ENCODE measurements at places on chromosomes 3 and 15.

DNA sequence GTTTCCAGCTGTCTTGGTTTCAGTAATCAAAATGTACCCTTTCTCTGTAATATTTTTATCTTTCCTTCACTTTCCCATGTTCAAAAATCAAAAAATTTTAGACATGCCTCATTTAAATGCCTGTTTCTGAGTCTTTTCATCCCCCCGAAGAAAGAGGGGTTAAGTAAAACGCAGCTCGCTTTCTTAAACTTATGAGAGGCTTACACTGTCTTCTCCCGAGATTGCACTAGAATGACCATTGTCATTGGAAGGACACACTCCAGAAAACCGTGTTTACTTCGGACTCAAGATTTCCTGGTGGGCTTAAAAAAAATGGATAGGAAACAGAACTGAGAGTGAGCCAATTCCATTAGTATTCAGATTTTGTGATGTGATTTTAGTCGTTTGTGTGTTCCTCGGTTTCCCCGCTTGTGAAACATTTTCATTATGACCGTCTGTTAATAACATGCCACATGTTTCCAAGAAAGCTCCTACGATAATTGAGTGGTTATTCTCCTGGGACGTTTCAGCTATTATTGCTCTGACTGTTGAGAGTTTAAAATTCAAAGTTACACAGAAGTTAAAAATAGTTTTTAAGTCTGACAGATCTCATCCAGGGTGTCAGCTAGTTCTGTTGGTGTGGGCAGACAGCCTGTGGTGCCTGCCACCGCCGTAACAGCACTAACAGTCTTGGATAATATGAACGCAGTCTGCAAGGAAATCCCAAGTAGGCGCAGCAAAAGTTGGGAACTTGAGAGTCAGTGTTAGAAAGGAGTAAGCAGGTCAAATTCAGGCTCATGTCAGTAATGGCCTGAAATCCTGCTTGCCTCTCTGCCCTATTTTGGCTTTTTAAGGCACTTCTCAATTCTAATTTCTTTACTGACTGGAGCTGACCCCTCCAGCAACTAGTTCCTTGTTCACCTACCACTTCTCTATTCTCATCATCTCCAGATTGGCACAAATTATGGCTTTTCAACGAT lies 1.5 kb downstream of the CRYBG3 start:
- no peak for DNase-seq

DNA sequence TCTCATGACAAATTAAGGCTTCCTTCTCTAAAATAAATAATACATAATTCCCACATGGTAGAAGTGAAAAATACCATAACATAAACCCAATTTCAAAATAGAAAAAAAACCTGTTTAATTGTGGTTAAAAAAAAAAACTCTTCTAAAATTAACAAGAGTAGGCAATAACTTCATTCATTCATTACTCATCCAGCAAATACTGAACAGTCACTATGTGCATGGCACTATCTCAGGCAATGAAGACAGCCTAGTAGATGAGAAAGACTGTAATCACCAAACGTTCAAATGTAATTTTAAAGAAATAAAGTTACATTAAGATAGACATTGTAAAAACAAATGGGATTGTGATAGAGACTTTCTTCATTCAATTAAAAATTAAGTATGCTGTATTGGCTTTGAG lies 43.4 kb downstream of the TFDP2 start:
- DNase-seq: no peak

DNA sequence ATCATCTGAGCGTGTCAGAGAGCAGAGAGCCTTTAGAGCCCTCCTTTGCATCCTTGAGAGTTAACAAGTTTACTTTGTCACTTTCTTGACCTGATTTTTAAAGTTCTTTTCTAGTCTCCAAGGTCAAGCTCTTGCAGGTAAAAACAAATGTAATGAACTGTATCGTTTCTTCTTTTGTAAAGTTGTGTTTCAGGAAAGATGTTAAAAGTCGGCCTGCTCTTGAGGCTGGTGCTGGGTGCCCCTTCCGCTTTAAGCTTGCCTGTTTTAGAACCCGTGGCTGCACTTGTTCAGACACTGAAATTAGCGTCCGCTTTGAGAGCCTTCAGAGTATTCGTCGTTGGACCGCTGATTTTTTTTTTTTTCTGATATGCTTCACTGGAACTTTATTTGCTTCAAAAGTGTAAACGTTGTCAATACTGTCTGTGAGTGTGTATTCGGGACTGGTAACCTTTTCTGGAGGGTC lies 52.6 kb upstream of the ULK4 start:
- DNase-seq: peak; percentile 53

GRCh38 chr15:55528812-55529211 lies 20.8 kb upstream of the DNAAF4 start:
- DNase-seq: no peak

GRCh38 chr15:87626860-87627259 lies 629.7 kb downstream of the NTRK3 start:
- DNase-seq: no peak

- no peak for DNase-seq
Observed at GRCh38 chr3:97981886-97982285, 9.7 kb upstream of the RIOX2 start.

DNA sequence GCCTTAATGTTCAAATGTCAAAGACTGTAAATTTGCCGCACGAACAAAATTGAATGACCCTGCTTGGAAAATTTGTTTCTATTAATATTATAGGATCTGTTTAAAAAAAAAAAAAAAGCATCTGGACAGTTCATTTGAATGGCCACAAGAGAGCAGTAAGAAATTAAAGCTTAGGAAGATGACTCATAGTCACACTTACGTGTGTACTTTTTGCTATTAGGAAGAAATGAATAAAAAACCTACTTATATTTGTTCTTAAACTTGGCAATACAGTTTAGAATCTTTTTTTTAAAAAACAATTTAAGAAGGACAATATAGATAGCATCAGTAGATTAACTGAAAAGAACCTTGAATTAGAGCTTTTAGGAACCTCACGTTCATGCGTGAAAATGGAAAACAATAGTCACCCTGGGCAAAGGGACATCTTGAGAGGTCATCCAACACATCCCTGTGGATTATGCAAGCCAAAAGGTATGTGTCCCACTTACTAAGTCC lies 621.8 kb downstream of the MECOM start:
- no peak for DNase-seq

GRCh38 chr15:55954862-55955605 lies 38.4 kb downstream of the NEDD4 start:
- no peak for DNase-seq
